HTR-8/SVneo (cell line): ENCODE measurements at places on chromosomes 5 and 9.

- no peak for DNase-seq
These were observed 79.5 kb upstream of the ZNF608 start for GRCh38 chr5:124825983-124826337.

DNA sequence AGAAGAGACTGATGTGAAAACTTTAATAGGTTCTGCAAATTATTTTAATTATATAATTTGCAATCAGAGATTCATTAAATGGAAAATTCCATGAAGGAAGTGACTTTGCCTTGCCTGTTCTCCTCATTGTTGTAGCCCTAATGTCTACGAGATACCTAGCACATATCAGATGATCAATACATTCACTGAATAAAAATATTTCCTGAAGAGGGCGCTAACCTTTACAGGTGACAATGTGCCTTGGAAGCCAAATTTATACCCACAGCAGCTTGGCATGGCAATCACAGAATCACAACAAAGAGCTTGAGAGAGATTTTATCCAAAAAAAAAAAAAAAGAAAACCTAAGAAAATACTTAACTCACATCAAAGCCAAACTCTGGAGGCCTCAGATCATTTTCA is 17.4 kb downstream of the HAUS6 start:
- DNase-seq: no peak

- DNase-seq: no peak
These were observed 1433.3 kb upstream of the C9orf72 start for GRCh38 chr9:29006628-29007027.

GRCh38 chr5:179901915-179902762 is 5.6 kb downstream of the TBC1D9B start:
- no peak for DNase-seq

DNA sequence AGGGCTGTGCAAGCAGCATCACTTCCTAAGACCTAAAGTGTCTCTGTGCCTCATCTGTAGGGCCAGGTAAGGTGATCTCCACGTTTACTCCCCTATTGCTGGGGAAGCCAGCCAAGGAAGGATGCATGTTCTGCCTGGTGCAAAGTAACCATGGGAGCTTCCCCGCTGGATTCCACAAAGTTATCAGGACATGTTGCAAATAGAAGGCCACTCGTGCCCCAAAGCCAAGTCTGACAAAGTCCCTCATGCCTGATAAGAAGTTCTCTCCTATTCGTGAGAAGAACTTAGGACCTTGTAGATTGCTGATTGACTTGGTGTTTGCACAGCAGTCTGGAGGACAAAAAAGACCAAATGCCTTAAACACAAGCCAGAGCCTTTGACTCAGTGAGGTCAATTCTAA is 81.5 kb downstream of the FAM114A2 start:
- DNase-seq: no peak

DNA sequence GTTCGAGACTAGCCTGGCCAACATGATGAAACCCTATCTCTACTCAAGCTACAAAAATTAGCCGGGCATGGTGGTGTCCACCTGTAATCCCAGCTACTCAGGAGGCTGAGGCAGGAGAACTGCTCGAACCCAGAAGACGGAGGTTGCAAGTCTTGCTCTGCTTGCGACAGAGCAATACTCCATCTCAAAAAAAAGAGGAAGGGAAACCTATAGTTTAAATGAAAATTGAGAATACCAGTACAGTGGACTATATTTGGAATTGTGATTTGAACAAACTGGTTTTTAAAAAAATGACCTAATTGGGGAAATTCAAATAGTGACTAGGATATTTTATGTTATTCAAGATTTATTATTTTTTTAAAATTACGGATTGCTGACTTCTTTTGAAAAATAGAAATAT is 33.2 kb downstream of the DIAPH1 start:
- DNase-seq: no peak

DNA sequence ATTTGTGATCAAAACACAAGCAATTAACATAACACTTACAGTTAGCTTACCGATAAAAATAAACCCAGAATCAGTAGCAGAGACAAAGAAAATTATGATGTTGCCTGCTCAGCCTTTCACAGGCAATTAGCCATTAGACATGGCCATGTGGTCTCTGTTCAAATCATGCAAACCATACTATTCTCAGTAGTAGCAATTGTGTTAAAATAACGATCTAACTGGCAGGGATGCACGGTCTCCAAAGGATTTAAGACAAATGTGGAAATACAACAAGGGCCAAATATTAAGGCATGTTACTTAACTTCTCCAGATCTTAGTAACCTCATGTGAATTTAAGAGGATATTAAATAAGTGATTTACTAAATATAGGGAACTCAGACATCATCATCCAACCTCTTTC is 59.5 kb downstream of the PTBP3 start:
- no peak for DNase-seq

- no peak for DNase-seq
These were observed 463.7 kb downstream of the CYLC2 start for GRCh38 chr9:103458826-103459225.

DNA sequence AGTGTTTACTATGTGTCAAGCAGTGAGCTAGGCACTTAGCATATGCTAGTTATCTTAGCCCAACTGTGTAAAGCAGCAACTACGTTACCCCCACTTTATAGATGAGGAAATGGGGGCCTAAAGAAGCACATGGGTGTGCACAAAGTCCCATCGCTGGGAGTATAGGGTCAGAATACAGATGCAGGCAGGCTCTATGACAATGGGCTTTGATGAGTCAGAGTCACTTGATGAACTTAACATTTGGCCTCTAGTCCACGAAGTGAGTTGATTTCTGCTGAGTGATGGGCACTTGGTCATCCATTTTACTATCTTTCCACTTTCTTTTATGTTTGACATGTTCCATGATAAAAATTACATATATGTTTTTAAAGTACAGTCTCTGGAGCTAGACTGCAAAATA is 204.3 kb downstream of the TRIM32 start:
- no peak for DNase-seq

DNA sequence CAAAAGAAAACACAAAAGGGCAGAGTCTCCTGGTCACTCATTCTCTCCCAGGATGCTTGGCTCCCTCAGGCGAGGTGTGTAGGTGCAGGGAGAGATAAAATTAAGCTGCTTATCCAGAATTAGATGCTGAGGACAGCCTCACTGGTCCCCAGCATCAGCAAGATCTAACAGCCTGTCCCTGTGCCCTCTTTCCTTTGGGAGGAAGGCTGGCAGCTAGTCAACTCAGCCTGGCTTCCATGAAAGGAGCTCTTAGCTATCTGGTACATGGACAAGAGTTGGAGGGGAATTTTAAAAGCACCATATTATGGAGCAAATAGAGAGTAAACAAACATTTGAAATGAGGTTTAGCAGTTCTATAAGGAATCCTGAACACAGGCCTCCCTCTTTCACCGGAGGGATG is 198.5 kb upstream of the PANK3 start:
- DNase-seq: no peak

- no peak for DNase-seq
These were observed 349.0 kb upstream of the FAM174A start for GRCh38 chr5:100186181-100186580.

- no peak for DNase-seq
These were observed 113.2 kb downstream of the EGFLAM start for GRCh38 chr5:38371596-38371995.

DNA sequence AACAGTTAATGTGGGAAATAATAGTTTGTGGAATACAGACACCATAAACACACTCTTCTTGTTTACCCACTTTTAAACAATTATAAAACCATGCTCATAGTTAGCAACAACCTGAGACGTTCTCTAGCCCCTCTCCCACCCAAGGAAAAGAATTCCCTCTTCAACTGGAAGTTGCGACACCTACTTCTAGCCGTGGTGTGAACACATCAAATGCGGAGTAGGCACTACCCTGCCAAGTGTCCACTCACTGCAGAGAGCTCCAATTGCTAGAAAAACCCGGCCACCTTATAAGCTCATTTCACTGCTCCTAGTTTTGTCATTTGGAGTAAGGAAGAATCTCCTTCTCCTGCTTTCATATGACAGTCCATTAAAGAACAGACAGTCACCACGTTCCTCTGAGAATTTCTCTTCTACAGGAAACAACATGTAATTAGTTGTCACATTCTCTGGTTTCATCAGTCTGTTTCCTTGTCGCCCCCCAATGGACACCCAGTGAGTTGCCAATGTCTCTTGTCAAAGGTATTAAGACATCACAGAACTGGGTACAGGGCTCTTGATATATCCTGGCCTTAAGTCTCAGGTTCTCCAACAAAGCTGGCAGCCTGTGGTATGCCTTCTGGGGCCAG is 47.3 kb downstream of the PRLR start:
- peak; percentile 77 for DNase-seq

DNA sequence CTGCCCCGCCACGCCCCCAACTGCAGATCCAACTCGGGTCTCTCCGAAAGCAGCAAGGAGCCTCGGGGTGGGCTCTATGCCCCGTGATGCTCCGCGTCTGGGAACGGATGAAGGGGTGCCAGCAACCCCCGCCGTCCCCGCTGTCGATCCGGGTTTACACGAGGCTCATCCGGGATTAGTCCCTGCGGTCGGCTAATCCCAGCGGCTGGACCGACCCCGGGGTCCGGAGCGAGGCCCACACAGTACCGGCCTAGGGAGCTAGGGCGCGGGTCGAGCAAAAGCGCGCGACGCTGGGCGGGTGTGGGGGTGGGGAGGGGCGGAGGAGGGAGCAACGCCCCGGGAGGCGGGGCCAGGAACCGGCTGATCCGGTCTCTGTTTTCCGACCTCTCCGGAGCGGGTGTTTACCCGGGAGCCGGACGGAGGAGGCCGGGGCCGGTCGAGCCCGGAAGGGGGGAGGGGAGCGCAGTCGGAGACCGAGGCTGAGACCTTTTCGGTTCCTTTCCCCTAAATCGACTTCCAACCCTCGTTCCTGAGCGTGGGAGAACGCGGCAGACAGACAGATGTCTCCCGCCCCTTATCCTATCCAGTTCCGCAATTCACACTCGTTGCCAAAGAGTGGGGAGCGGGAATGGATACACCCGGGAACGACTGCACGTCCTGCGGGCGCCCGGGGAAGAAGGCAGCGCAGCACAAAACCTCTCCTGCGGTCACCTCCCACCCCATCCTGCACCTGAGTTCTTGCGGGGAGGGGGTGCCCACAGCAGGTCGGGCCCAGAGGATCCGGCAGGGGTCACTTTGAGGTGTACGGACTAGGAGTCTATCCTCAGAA is 28.6 kb downstream of the PCDH1 start:
- DNase-seq: peak; percentile 80

DNA sequence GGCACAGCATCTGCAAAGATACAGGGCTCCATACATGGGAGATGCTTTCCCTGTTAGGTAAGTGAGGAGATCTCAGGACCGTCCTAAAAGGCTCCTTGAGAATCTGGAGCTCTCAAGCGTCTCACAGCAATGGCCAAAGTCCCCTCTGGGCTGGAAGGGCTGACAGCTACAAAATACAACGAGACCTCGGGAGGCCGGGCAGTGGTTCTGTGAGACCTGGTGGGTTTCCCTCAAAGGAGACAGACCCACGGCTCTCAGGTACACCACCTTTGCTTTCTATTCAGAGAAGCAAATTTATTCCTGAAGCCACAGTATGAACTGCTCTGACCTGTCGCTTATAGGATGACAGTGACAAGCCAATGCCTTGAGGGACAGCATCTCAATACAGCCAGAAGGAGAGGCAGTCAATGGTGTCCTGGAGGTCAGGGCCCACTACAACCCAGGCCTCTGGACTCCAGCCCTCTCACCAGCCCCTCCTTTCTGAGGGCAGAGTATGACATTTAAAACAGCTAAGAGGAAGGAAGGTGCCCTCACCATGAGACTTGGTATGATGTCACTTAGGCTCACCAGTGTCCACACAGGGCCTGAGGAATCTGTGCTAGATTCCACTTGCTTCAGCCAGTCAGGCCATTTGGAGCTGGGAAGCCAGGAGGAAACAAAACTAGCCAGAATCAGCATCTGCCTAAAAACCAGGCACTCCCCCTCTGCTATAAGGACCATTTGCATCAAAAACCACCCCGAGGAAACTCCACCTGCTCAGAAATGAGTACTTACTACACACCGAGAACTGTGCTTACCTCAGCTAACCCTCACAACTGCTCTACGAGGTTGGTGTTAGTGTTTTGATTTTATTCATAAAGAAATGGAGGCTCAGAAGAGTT is 86.5 kb upstream of the FSTL4 start:
- DNase-seq: no peak

DNA sequence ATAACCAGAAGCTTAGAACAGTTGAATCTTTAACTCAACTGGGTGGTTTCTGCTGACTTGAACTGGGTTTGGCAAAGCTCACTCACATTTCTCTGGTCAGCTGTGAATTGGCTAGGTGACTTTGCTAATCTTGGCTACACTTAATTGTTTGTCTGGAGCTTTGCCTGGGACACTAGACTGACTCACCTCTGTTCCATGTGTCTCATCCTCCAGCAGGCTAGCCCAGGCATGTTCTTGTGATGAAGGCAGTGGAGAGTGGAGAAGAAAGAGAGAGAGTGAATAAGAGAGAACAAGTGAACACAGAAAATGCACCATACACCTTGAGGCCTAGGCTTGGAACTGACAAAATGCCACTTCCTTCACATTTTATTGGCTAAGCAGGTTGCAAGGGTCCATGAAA is 32.6 kb downstream of the SPATA31D1 start:
- peak; percentile 3 for DNase-seq

GRCh38 chr9:19583890-19584289 is 175.1 kb downstream of the ACER2 start:
- no peak for DNase-seq

DNA sequence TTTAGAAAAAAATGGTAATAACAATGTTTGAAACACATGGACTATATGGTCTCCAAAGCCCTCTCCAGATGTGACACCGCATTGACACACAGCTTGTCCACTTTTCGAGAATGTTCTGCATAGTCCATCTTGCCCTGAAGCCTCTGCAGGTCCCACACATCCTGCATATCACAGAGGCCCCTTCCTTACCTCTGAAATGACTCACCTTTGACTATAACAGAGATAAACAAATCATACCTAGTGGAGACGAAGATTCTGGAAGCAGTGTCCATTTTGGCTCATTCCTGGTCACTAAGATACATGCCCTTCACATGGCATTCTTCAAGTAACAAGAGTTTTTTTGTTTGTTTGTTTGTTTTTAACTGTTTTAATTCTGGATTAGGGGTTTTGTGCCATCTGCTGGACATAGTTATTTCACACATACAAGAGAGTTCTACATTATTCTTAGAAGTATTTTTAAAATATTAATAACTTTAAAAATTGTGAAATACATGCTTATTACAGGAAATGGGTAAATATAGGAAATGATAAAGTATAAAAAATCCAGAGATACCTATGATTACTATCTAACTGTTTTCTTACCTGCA is 5.1 kb downstream of the ARL14EPL start:
- DNase-seq: no peak

DNA sequence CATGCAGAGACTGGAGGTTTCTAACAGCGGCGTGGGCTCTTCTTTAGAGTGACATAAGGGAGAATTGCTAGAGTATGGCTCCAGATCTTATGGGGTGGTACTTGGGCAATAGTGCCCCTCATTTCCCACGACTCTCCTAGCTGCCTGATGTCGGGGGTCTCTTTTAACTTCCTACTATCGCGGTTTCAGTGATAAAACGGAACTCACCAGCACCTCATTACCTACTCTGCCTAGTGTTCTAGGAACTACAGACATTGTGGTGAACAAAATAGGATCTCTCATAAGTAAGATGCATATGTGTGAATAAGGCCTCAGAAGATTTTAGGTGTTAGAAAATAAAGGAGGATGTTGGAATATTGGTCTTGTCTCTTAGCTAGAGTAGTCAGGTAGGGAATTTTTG is 1.1 kb downstream of the ICE1 start:
- DNase-seq: no peak

GRCh38 chr5:15529013-15529412 is 29.0 kb downstream of the FBXL7 start:
- DNase-seq: no peak
